ENCODE measurements at places on chromosomes 3 and 15.

- no peak for DNase-seq
Measured at GRCh38 chr3:17423786-17424536, 318.5 kb downstream of the TBC1D5 start.

GRCh38 chr15:69289342-69290146, 9.2 kb upstream of the PAQR5 start:
- DNase-seq = no peak

- no peak for DNase-seq
Measured at GRCh38 chr3:135169651-135170050, 374.6 kb downstream of the EPHB1 start.

DNA sequence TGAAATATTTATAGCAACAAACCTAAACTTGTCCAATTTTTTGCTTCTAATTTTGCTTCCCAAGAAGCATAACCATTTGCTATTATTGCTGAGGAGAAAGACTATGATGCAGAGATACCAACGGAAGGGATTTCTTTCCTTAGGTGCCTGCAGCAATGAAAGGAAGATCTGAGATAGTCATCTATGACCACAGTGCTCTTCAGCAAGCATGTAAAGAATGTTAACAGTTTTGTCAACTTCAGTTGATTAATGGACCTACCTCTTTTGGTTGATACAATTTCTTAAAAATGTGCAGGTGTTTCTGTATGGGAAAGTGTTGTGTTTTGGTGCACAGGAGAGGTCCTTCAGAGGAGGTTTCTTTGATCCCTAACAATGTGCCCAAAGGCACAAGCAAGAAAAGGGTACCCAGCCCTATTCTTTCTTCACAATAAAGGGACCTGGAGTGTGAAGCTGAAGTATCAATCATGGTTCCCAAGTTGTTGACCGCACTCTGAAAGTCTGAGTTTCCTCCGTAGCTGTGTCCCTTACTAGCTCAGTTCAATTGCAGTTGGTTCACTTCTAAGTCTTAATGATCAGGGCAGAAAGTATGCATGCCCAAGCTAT, 307.7 kb upstream of the KCNH8 start:
- no peak for DNase-seq

- no peak for DNase-seq
Measured at GRCh38 chr3:113174304-113174703, 37.1 kb upstream of the BOC start.

DNA sequence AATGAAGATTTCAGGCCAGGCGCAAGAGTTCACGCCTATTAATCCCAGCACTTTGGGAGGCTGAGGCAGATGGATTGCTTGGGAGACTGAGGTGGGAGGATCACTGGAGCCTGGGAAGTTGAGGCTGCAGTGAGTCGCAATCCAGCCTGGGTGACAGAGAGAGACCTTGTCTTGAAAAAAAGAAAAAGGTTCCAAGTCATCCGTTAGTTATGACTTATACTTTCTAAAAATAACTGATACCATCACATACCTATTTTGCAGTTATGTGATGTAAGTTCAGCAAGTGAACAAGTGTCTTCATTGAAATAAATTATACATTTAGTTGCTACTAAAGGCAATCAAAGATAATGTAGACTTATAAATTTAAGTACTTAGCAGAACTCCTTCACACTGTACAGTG, 22.1 kb downstream of the CLPX start:
- no peak for DNase-seq

GRCh38 chr3:13044496-13045240, 28.6 kb downstream of the IQSEC1 start:
- no peak for DNase-seq

DNA sequence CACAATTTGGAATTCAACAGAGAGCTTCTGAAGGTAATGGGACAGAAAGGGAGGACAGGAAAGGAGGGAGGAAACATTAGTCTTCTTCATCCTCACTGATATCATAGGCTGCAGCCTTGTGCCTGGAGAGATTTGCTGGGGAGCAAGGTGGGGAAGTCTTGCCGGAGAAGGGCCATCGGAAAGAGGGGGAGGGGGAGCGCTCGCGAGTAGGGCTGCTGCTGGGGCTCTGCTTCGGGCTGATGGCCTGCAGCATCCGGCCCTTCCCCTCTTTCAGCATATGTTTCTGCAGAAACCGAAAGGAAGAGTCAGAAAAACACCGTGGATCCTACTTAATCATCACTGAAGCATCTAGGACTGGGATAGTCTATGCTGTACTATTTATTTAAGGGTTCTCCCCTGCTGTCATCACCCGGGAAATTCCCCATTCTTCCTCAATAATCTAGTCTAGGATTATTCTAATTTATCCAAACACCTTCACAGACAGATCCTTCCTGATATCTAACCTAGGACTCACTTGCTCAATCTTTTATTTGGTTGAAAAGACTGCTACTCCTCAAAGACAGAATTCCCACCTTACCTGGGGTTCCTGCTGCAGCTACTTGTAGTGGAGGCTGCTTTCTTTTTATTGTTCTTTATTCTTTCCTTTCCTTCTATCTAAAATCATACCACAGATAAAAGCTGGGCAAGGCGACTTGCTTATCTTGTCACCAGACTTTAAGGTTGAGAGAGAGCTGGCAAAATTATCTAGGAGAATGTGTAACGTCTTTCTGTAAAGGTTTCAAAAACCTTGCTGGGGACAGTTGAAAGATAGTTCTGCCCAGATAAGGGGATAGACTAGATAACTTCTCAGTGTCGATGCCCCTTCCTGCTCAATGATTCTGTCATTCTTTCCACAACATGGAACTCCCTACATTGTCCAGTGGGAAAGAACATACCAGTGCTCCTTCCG, 22.6 kb downstream of the SLC51A start:
- DNase-seq = no peak

- no peak for DNase-seq
Measured at GRCh38 chr3:186025161-186025560, 83.7 kb downstream of the ETV5 start.

DNA sequence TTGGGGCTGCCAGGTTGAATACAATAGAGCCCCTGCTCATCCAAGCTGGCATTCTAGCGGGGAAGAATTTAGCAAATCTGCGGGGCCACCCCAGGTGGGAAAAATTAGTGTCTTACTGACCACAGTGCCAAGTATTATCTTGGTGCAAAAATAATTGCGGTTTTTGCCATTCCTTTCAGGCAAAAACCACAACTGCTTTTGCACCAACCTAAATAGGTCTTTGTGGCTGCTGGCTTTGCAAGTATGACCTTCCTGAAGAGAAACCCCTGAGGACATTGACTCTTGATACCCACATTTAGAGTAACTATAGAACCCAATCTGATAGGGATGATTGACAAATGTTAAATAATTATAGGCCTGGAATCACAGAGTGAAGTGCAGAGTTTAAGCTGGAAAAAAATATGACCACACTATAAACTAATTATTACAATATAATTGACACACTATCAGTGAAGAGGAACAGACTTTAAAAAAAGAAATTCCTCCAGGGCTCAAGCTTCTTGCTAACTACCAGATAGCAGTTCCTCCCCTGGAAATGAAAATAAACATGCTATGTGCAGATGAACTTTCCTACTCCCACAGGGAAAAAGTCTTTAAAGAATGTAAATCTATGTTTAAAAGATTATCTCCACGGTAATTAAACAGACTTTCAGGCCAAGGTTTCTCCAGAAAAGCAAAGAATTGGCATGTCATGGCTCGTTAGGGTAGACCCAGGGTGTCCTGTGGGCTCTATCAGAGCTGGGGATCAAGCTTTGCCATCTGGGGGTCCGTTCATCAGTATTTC, 34.4 kb downstream of the CA12 start:
- no peak for DNase-seq

GRCh38 chr3:113117511-113118234, 93.7 kb upstream of the BOC start:
- no peak for DNase-seq

DNA sequence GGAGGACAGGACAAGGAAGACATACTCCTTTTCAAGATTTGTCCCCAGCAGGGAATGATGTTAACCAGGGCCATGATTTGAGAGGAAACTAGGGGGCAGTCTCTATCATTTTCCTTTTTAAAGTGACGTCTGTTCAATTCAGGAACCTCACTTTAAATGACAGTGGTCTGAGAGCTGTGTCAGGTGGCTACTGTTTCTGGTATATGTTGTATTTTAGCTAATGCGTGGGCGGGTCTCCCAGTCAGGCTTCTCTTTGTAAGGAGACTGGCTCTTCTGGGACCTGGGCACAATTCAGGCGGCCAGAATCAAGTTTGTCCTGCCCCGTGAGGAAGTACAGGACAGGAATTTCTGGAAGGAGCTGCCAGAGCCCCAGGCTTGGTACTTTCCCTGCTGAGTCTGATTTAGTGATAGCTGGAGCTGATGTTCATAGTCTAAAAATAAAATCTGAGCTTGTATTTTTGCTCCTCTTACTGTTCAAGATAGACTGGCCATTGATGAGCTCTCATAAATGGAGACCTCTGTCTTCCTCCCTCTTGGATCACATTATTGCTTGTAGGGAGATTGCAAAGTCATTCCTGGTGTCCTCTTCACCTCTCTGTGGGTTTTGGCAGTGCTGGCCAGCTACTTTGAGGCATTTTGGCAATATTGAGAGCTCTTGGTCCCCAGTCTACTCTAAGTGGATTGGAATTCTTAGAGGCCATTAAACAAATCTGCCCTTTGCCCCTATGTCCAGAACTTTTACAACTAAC, 25.6 kb downstream of the SQOR start:
- no peak for DNase-seq
